Right kidney (tissue), 9 donors: ENCODE measurements at places on chromosomes 4 and X.

- no peak for DNase-seq
Observed at GRCh38 chr4:40055511-40055862, 1.2 kb upstream of the N4BP2 start.

DNA sequence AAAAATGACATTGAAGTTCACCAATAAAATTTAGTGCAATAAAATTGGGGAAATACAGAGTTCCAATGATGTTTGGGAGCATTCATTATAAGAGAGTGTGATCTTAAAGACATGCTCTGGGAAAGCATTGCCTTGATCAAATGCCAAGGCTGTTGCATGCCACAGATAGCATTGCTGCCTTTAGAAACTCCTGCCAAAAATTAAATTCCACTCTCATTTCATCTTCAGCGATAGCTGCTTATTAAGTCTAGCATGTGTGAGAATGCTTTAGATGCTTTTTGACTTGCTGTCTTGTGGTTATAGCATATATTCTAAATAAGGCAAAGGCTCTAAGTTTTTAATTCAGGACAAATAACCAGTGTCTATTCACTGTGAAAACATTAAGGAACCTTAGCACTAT is 49.3 kb downstream of the NPNT start:
- no peak for DNase-seq

GRCh38 chr4:104330125-104330905 is 164.4 kb downstream of the CXXC4 start:
- no peak for DNase-seq

DNA sequence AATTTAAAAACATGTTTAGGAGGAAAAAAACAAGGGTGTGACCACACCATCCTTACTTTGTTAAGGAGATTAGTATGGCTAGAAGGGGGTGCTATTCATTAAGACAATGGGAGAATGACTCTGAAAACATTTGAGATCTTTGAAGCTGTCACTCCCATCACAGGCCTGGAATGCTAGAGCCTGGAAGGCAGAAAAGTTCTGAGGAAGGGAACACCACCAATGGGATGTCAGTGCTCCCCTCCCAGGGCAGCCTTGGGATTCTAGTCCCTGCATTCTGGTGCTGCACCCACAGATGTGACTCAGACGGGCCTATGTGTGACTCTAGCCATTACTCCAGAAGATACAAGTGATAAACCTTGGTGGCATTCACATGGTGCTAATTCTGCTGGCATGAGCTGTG is 162.2 kb upstream of the ANXA10 start:
- no peak for DNase-seq

GRCh38 chrX:53237056-53237455 is 12.0 kb upstream of the KDM5C start:
- DNase-seq: no peak

GRCh38 chrX:70755850-70756249 is 152.7 kb downstream of the TEX11 start:
- DNase-seq: no peak

GRCh38 chrX:47863187-47863586 is 26.5 kb downstream of the ZNF81 start:
- DNase-seq: no peak

- no peak for DNase-seq
Observed at GRCh38 chrX:1661048-1661921, 46.4 kb downstream of the ASMT start.

DNA sequence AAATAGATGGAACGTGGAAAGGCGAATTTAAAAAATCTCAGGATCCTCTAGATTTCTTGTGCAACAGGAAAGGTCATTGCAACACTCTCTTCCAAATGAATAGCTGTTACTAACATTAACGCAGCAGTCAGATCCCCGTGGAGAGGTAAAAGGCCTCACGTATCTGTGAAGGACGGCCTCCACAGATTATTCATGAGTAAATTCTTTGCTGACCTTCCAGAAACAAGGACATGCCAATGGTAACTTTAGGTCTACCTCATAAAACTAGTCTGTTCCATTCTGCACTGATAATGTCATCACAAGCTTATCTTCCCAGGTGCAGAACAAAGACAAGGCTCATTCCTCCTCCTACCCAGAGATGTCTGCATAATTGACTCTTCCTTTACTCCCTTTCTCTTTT is 16.1 kb upstream of the REPS2 start:
- no peak for DNase-seq

GRCh38 chrX:136630881-136631280 is 17.1 kb upstream of the CD40LG start:
- no peak for DNase-seq

DNA sequence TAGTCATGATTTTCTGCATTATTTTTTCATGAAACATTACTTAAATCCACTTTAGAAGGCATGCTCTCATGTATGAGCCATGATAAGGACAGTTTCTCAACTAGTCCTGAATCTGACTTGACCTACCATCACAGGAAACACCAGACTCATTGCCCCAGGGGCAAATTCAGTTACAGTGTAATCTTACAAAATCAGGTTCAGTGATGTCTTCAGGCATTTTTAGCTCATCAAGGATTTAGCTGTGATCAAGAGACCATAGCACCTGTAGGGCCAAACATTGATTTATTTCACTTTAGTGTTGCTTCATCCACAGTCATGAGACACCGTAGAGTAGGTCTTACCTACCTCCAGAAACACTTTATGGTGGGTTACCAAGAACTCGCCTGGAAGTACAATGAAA is 3.1 kb upstream of the TASL start:
- DNase-seq: no peak

DNA sequence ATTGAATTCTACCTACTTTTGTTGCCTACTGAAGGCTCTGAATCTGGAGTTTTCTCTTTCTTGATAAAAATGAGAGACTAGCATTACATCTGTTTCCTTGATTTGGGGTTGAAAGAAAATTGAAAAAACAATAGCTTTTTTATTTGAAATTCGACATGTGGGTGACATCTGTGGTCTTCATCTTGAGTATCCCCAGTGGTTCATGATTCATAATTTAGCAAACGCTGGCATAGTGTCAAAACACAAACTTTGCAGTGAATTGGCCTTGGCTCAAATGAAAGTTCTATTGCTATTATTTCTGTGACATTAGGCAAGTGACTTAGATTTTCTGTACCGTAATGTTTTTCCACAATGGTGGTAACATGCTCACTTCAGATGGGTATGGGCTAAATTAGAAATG is 747.6 kb downstream of the PCDH7 start:
- no peak for DNase-seq

- no peak for DNase-seq
Observed at GRCh38 chr4:2385516-2385915, 32.9 kb downstream of the ZFYVE28 start.

DNA sequence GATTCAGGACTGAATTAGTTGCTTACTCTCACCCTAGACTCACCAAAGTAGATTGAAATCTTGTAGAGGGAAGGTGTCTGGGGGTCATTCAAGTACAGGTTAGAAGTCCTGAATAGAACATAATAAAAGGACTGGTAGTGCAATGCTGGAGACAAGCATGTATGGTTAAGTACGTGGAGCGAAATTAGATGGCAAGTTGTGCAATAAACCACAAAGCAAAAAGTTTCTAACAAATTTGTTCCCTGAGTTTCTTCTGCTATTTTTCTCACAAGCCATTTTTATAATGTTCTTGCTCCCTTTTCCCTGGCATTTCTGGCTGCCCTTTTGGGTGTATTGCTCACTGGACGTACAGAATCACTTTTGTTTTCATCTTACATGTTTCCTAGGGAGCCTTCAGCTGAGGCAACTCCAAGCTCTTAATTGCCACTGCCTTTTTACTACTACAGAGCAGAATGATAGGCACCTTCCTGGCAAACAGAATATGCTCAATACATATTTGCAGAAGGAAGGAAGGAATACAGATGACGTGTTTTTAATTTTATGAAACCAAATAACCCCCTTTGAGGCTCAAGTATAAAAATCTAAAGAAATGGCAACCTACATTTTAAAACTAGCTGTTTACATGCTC is 23.4 kb downstream of the LANCL3 start:
- no peak for DNase-seq

DNA sequence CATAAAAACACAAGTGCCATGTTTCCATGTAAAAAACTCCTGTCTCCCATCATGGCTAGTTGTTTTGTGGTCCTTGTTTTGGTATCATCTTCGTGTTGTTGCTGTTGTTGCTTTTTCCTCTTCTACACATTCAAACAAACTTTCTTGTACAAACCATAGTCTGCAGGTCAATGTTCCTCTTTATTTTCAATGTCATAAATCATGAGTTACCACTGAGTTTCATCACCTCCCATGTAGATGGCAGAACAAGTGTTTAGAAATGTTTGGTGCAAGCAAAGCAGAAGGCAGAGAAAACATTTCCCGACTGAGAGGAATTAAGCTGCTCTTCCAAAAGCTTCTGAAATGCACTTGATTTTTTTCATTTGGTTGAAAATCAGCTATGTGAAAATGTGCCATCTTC is 166.0 kb downstream of the ANTXR2 start:
- no peak for DNase-seq

- no peak for DNase-seq
Observed at GRCh38 chrX:134365904-134366303, 94.1 kb upstream of the HPRT1 start.

DNA sequence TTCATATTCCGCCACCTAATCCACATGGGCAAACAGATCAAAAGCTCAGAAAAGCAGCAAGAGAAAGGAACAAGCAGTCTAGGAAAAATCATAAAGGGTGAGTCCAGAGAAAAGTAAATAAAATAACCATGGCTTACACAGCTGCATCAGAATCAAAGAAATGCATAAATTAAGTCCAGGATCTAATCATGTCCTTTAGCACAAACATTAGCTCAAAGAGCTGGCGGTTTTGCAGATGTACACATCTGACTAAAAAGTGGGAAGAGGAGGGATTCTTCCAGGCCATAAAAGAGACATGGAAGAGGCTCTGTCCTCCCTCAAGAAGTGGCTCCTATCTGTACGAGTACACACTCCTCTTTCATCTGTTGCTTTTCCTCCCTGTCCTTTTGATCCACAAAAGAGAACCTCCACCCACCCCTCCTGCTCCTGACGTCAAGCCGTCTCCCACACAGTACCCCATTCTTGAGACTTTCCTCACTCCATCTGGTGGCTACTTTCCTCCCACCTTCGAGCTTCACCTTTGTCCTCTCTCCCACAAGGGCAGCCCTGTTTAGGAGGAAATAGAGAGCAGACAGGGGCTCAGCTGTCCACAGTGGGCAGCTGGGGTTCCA is 92.5 kb downstream of the RASL11B start:
- DNase-seq: no peak

GRCh38 chr4:102589743-102590142 is 88.6 kb downstream of the NFKB1 start:
- DNase-seq: no peak

DNA sequence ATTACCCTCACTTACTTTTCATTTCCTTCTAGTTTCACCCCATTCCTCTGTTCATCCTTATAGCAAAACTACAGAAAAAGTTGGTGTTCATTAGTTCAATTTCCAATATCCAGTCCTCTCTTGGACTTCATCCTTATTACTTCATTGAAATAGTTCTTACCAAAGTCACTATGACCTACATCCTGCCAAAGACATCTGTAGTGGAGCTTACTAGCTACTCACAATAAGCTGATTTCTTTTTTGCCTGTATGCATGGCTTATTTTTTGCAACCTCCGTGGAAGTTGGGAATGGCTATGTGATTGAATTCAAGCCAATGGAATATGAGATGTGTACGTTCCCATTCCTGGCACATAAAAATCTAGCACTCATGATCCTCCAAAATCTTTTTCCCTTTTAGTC is 4.6 kb upstream of the CDKL2 start:
- DNase-seq: no peak

GRCh38 chr4:111393781-111394180 is 751.5 kb upstream of the FAM241A start:
- DNase-seq: no peak

DNA sequence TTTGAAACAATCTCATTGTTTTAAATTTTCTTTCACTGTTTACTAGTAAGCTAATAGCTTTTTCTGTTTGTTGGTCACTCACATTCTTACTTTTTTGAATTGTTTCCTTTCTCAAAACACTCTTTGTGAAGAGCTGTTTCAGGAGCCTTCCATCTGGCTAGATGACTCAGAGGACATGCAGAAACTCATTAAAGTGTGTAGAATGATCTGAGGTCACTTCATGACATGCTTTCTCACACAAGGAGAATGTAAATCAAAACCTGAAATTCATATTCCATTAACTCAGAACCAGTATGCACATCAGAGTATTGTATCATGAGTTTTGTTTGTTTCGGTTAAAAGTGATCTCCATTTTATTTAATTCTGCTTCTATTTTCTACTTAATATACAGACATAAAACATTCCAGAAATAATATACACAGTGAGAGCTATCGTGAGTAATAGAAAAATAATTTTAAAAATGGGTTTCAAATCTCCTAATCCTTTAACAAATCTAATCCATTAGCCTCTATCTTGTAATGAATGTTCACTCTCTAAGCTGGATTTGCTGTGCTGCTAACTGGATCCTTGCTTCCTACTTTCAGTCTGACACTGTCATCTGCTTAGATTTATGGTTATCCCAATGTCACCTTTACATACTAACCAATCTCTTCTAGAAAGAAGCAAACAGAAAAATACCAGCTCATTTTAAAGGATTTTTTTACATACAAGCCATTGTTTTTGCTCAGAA is 449.6 kb downstream of the FSTL5 start:
- DNase-seq: no peak

DNA sequence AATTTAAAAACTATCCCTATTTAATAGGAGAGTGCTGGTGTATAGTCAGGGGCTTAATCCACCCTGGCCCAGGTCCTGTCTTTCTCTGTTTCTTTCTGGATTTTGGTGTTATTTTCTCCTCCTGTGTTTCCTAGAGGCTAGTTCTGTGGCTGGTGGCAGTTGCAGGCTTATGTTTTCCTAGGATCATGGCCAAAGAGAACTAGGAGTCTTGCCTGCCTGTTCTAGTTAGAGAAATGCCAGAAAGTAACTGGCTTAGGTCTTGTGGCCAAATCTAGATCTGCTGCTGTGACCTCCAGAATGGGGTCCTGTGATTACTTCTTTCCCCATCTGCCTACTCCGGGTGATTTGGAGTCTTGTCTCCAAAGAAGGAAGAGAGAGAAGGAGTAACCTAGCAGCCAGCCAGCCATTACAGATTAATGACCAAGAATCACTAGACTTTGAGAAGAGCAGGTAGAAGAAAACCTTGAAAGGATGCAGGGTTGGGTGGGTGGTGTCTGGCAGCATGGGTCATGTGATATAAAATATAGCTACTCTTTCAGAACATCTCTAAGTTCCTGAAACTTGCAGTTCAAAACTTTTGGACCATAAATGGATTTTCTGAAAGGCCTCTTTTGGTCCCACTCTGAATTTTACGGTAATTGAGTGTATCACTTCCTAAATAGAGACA is 117.9 kb downstream of the STIM2 start:
- DNase-seq: no peak

DNA sequence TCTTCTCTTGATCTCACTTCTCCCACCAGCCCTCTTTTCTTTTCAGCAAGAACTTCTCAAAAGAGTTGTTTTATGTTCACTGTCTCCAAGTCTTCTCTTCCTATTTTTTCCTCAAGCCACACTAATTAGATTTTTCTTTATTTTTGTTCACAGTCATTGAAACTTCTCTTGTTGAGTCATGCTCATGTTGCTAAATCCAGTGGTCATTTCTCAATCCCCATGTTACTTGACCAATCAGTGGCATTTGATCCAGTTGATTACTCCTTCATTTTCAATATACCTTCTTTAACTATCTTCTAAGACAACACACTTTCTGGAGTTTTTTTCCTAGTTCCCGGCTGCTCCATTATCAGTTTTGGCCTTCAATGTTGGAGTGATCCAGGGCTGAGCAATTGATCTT is 103.1 kb upstream of the LSM6 start:
- DNase-seq: no peak

- DNase-seq: no peak
Observed at GRCh38 chrX:15816886-15817285, 26.6 kb downstream of the ZRSR2 start.

- no peak for DNase-seq
Observed at GRCh38 chr4:13349096-13349495, 135.0 kb downstream of the RAB28 start.
